ENCODE measurements at places on chromosomes 2 and 18.

GRCh38 chr2:7703048-7703447, 785.8 kb downstream of the RNF144A start:
- DNase-seq, result no peak

- DNase-seq, result no peak
These were observed 473.8 kb downstream of the DCC start for GRCh38 chr18:52813635-52814416.

DNA sequence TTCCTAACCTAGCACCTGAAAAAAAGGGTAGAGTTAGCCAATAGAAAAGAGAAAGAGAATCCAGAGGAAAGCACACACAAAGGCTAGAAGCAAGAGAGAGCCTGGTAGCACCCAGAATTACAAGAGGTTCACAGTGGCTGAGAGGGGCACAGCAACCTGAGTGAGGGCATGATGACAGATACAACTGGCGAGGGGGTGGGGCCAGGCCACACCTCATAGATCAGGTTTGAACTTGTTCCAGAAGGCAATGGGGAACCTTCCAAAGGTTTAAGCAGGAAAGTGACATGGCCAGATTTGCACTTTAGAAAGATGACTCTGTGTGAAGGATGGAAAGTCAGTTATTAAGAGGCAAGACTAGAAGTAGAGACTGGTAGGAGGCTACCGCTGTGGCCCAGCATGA, 148.0 kb downstream of the TTC32 start:
- DNase-seq, result no peak

DNA sequence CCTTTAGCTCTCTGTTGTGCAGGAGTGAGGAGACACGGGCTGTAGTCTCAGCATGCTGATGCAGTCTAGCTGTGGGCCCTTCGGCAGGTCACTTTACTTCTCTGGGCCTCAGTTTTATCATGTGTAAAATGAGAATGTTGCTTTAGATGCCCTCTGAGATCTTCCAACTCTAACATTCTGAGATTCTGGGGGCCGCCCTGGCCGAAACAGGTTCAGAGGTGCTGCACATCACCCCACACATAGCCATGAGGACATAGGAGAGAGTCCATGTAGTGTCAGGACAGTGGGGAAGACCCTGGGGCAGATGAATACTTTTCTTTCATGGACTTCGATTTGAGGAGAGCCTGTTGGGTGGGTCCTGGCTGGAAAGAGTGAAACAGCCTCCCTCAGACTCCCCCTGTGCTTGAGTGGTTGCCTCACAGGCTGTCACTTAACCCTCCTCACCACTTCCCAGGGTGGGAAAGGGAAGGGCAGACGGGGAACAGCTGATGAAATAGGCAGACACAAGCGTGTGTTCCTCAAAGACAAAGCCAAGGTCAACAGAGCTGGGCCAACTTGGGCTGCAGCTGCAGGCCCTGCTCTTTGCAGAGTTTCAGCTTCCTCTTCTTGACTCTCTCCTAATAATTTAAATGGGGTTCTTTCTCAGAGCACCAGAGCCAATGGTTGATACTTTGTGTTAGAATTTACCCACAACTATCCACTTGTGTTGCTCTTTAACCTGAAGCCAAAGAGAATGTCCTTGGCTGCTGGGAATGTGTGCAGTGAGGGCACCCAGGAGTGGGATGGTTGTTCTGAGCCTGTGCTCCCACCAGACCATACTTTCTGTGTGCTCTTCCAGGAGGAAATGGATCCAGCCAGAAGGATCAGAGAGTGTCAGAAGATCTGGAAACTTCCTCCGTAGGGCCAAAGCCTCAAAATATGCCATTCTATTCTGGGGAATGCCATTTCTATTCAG, 14.7 kb upstream of the MRPL33 start:
- peak; percentile 14 for DNase-seq

DNA sequence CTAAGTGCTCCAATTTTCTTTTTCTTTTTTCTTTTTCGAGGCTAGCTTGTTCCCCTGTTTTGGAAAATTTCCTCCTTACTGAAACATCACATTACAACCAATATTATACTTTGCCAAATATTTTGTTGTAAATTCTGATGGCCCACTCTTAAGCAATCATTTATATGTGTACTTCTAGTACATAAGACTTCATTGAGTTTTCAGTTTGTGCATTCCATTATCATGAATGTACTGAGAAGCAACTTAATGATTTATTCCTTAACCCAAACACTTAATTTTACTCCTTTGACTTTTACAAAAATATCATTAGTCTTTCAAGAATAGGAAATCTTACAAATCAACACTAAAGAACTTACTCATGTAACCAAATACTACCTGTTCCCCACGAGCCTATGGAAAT, 242.4 kb downstream of the ARHGAP15 start:
- DNase-seq, result no peak

GRCh38 chr2:26245231-26245732, 543 bp downstream of the HADHB start:
- peak; percentile 39 for DNase-seq

- DNase-seq, result no peak
These were observed 187.8 kb upstream of the ERBB4 start for GRCh38 chr2:212726403-212726802.

GRCh38 chr18:61609131-61609530, 275.9 kb downstream of the CDH20 start:
- no peak for DNase-seq

DNA sequence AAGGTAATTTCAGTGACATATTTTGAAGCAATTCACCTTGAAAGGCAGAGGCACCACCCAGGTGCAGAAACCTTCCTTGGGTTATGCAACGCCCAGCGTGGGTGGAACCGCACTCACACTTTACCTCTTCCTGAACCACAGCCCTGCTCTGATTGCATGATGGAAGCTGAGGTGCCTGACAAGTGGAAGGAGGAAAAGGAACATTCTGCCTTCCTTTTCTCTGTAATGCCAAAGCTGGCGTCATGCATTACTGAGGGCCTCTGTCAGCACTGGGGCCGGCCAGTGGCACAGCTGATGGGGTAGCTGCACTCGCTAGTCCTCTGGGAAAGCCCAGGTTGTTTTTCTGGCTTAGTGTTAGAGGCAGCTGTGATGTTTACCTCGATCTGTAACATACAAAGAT, 266.5 kb downstream of the NEDD4L start:
- DNase-seq, result peak; percentile 30

DNA sequence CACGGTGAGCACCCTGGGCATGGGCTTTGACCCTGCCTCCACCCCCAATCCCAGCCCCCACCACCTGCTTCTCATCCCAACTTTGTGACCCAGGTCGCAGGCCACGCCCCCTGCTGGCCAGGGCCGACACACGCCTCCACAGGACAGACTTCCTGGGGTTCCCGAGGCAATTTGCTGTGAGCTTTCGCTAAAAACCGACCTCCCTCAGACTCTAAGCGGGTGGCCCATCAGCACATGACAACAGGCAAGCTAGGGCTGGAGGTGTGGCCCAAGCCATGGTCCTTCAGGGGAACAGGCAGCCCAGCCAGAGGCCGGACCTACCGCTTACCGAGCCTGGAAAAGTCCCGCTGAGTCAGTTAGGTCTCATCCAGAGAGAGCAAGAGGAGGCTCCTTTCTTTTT, 31.9 kb downstream of the C1QL2 start:
- peak; percentile 10 for DNase-seq

DNA sequence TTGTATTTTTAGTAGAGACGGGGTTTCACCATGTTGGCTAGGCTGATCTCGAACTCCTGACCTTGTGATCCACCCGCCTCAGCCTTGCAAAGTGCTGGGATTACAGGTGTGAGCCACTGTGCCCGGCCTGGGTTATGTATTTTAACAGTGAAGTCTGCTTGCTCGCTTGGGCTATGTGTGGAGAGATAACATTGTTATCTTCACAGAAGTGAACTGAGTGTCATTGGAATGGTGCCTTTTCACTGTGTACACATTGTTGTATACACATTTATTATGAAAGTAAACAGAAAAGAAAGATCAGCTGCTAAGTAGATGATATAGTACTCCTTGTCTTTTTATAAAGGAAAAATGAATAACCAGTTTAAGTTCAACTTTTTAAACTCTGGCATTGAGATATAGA, 30.4 kb downstream of the RNF138 start:
- DNase-seq, result no peak
